ENCODE measurements at places on chromosomes 1 and 21.

- no peak for DNase-seq
These were observed 36.6 kb downstream of the LDLRAD2 start for GRCh38 chr1:21848524-21849174.

DNA sequence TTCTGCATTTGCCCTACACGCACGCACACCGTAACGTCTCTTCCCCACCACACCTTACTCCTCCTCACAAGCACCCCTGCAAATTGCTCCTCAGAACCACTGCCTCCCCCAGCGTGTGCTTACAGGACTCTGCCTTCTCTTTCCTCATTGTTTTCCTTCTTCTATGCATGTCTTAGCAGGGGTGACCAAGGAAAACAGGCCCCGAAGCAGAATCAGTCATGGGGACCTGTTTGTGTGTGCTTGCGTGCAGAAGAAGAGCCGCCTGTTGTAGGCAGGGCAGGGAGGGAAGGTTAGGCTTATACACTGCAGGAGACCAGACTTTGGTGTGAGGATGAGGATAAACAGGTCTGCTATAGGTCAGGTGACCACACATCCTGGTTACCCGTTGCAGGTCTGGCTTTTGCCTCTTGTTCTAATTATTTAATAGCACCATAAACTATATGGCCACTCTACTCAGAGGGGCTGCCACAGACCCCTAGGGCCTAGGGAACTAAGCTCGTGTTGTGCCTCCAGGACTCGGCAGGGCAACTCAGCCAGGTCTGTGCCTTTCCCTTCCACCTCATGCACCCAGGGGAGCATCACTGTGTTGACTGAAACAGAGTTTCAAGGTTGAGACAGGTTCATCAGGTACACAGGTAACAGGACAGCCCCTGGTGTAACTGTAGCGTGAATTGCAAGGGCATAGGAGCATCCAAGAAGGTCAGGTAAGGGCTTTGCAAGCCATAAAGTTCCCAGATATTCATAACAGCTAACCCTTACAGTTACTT lies 60.8 kb upstream of the EPS8L3 start:
- DNase-seq = no peak

GRCh38 chr1:212683357-212683722 lies 16.3 kb downstream of the BATF3 start:
- no peak for DNase-seq

GRCh38 chr1:16067127-16067768 lies 6.2 kb downstream of the FAM131C start:
- no peak for DNase-seq

GRCh38 chr1:84571150-84571535 lies 3.1 kb downstream of the CTBS start:
- DNase-seq = no peak

GRCh38 chr1:109769330-109770078 lies 5.8 kb upstream of the EPS8L3 start:
- DNase-seq = no peak

DNA sequence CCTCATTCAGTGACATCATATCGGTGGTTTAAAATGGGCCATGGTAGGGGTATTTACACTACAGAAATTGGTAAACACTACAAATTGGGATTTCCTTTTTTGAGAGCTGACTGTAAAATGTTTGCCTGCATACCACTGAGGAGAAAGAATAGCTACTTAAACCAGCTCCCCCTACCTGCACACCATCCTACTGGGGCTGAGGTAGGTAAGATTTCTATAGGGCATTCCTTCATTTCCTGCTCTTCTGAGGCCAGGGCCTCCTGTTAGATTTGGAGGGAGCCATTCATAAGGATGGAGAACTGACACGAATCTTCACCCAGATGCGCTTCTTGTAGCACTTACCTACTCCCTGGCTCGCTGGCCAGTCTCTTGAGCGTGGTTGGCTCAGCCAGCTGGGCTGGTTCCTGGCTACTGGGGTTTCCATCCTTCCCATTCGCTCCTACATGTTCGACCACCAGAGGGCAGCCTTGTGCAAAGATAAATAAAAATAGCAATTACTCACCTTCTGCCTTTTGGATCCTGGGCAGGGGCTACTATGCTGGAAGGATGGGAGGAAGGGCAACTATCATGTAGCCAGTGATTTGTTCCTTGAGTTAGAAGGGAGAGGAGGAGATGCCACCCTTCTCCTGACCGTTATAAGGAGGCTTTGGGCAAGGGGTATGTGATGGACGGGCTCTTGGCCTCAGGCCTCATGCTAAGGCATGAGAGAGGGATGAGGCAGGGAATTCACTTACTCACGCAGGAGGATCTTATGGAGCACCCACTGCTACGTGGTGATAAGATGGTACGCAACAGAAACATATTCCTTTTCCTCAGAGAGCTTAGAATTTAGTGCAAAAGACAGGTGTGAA lies 10.7 kb downstream of the OPTC start:
- peak; percentile 71 for DNase-seq

DNA sequence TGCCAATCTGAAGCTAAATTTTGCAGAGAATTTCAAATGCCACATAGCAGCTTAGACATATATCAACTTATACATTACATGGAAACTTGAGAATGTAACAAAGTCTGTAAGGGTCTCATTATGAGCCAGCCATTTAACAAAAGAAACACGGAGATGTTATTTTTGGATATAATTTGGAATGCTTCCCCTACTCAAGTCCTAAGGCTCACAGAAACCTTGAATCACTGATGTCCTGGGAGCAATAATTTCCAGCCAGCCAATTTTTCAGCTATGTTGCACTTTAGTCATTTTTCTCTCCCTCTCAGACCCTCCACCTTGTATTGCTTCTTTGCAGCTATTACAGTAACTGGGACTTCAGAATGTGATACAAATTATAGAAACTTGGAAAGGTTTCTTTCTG lies 56.9 kb downstream of the EIF2B3 start:
- no peak for DNase-seq

DNA sequence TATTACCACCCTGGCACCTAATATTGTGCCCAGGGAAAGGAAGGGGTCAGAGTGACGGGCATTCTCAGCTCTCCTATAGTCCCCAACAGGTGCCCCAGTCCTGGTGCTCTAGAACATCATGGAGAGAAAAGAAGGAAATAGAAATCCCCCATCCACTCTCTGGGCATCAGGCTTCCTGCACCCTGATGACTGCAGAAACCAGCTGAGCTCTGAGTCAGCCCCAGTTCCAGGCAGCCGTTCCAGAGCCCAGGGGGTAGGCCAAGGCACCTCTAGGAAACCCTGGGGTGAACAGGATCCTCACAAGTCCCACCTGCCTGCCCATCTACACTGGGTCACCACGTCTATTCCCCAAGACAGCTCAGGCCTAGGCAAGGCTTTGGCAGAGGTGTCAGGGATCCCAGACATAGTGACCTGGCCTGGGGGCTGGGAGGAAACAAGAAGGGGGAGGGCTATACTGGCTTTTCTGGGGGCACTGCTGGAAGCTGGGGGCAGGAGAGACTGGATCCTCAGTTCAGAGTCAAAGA lies 709 bp downstream of the NECTIN4 start:
- DNase-seq = no peak

DNA sequence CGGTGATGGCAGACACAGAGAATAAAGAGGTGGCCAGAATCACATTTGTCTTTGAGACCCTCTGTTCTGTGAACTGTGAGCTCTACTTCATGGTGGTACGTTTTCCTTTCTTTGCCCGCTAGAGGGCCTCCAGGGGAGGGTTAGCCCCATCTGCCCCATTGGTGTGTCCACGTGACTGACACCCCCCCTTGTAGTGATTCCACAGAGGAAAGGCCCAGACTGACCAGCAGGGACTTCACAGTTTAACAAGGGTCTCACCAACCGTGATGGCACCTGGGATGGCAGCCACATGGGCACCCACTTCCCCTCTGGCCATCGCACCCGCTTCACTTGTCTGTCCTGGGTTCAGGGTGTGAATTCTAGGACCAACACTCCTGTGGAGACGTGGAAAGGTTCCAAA lies 22.3 kb upstream of the SARS1 start:
- DNase-seq = no peak

DNA sequence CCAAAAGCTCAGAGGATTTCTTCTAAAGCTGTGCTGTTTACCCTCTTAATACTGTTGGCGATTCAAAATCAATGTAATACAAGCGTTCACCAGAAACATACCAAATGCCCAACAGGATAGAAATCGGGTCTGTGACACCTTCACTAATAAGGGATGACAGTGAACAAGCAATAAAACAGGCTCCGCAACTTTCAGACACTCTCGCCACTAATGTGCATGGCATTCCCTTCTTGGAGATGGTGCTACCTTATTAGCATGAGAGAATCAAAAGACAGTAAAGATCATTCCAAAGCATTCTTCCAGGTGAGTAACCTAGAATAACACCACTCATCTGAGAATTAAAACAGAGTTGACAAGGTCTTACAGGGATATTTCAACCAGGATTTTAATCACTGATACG lies 367.1 kb downstream of the TTLL7 start:
- no peak for DNase-seq

GRCh38 chr1:182143154-182143657 lies 81.7 kb upstream of the ZNF648 start:
- peak; percentile 88 for DNase-seq

GRCh38 chr1:54837002-54837853 lies 36.1 kb upstream of the TTC22 start:
- DNase-seq = no peak

DNA sequence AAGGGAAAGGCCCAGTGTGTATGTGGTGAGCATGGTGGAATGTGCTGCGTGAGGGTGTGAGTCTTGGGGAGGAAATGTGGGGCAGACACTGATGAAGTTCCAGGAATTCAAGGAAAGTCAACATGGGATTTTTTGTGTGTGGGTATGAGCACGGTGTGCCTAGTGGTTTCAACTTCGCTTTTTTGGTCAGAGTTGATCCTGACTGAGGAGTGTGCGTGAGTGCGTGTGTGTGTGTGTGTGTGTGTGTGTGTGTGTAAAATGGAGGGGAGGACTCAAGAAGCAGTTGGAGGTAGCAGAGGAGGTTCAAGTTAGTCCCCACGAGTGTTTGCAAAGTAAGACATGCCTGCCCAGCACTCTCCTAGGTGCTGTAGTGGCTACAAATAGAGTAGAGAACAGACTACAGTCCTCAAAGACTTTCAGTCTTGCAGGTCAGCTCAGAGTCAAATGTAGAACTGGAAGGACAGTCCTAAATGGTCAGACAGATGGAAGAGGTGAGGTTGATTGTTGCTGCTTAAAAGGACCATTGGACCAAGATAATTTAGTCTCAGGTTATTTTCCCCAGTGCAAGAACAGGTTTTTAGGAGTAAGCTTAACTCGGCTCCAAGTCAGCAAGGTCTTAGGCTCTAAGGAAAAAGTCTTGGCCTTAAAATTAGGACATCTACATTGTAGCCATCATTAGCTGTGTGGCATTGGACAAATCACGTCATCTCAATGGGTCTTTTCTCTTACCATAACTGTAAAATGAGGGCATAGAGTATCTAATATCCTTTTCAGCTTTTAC lies 25.0 kb downstream of the SLAMF1 start:
- DNase-seq = no peak

- DNase-seq = no peak
These were observed 32.3 kb downstream of the KIRREL1 start for GRCh38 chr1:158025576-158026230.

DNA sequence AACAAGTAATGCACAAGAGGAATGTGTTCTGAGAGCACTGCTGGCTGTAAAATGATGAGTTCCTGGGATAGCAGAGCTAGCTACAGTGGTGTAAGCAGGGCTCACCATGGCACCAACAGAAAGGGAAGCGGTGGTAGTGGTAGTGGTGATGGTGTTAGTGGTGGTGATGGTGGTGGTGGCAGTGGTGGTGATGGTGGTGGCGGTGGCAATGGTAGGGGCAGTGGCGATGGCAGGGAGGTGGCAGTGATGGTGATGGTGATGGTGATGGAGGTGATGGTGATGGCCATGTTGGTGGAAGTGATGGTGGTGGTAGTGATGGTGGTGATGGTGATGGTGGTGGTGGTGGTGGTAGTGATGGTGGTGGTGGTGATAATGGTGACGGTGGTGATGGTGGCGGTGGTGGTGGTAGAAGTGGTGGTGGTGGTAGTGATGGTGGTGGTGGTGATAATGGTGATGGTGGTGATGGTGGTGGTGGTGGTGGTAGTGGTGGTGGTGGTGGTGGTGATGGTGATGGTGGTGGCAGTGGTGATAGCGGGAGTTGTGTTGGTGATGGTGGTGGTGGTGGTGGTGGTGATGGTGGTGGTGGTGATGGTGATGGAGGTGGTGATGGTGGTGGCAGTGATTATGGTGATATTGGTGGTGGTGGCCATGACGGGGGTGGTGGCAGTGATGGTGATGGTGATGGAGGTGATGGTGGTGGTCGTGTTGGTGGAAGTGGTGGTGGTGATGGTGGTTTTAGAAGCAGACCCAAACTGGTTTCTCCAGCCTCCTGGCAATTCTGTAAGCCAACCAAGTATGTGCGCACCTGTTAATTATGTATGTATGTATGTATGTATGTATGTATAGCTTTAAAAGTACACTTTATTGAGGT lies 254.1 kb downstream of the TRABD2B start:
- no peak for DNase-seq

DNA sequence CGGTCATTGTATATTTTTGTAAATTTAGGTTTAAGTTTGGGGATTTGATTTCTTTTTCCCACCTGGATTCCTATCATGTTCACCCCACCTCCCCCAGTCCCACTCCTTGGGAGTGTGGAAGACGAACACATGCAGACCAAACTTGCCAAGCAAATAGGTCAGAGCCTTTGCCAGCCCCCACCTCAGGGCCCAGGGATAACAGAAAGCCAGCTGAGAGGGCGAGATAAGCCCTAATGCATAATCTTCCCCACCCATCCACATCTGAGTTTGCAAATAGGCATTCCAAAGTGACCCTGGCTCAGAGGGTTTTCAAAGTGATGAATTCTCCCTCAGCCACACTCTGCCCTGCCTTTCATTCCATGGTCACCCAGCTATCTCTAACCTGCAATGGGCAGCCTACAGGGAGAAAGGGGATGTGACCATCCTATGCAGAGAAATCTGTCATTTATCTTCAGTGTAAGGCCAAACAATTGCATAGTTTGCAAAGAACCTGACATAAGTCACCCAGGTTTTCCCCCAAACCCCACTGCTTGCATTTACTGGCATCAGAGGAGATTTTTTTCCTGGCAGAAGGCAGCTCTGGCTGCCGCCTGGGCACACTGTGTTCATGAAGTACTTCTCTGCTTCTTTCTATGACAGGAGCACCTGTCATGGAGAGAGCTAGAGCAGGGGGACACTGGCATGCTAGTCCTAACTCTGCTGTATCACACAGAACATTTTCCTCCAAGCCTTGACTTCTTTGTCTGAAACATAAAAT lies 69.0 kb upstream of the NFIA start:
- no peak for DNase-seq

- DNase-seq = no peak
These were observed 20.2 kb downstream of the SDC3 start for GRCh38 chr1:30888391-30888790.

DNA sequence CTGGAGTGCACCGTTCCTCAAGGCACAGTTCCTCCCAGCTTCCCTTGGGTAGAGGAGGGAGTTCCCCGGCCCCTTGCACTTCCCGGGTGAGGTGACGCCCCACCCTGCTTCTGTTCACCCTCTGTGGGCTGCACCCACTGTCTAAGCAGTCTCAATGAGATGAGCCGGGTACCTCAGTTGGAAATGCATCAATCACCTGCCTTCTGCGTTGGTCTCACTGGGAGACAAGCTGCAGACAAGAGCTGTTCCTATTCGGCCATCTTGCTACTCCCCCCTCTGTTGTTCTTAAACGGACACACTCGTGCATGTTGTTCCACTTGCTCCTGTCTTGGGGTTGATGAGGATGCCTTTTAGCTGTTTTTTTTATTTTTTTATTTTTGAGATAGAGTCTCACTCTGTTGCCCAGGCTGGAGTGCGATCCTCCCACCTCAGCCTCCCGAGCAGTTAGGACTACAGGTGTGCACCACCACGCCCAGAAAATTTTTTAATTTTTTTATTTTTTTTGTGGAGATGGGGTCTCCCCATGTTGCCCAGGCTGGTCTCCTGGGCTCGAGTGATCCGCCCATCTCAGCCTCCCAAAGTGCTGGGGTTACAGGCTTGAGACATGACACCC lies 3.0 kb upstream of the MORC3 start:
- DNase-seq = no peak

GRCh38 chr21:29407571-29407970 lies 108.8 kb downstream of the BACH1 start:
- DNase-seq = no peak

All from stimulated activated CD4-positive, alpha-beta T cell treated with anti-CD3 and anti-CD28 coated beads, TNF-alpha, amount 100 ng/mL, for 1 hour (primary cell).